NCI-H2081 (cell line): ENCODE measurements at places on chromosomes 1 and 21.

DNA sequence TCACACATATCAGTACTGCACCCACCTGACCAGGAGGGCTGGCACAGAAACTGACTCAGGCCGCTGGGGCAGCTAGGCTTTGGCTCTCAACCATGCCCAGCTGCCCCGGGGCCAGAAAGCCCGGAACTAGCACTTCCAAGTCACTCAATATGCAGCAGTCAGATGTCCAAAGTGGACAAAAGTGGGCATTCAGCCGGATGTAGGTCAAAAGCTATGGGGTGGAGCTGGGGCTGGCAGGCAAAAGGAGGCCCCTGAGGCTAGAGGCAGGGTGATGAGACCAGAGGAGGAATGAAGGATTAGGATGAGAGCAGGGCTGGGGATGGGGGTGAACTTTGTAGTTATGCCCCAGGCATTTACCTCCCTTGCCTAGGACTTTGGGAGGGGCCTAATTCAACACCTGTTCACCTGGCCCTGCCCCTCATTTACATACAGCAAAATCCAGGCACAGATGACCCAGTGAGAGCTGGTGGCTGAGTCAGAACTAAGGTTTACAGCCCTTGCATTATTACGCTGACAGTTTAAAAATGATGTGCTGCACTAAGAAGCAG is 30.7 kb upstream of the EDN2 start:
- DNase-seq, result no peak

GRCh38 chr21:28828021-28828420 is 164.7 kb downstream of the LTN1 start:
- no peak for DNase-seq

- DNase-seq, result peak; percentile 42
These were observed 21.9 kb upstream of the PADI6 start for GRCh38 chr1:17350083-17350482.

- DNase-seq, result no peak
These were observed 41.1 kb downstream of the TNFSF18 start for GRCh38 chr1:173009597-173009996.

DNA sequence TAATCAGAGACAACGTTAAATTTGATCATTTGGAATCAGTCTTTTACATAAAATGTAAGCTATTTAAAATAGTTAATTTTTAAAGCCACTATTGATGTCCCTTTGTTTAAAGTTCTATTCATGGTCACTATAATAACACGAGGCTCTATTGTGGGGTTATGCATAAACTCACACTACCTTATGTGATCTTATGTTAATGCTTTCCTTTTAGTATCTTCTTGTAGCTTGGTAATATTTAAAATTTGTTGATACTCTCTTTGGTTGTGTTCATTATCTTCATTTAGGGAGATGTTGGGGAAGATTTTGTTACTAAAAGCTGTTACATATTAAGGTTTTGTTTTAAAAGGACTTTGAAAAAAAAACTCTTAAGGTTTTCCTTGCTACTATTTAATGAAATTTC is 1.2 kb downstream of the B3GALT2 start:
- DNase-seq, result no peak

DNA sequence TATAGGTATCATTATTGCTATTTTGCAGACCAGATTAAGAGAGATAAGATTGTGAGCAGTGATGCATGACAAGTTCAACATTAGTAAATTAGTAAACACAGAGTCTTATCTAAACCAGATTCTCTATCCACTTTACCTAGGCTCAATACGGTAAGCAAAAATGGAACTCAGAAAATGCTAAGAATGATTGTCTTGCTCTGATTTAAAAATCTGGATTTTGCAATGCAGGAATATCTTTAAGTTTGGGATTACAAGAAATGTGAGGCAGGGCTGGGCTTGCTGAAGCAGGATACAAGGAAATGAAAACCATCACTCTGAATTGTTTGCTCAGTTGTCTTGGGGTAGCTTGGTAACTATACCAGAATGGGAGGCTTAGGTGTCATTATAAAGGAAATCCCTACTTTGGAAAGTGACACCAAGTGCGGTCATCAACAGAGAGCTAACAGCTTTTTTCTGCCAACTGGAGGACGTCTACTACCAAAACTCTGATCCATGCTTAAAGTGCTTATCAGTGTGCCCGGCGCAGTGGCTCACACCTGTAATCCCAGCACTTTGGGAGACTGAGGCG is 332.7 kb upstream of the RUNX1 start:
- no peak for DNase-seq

DNA sequence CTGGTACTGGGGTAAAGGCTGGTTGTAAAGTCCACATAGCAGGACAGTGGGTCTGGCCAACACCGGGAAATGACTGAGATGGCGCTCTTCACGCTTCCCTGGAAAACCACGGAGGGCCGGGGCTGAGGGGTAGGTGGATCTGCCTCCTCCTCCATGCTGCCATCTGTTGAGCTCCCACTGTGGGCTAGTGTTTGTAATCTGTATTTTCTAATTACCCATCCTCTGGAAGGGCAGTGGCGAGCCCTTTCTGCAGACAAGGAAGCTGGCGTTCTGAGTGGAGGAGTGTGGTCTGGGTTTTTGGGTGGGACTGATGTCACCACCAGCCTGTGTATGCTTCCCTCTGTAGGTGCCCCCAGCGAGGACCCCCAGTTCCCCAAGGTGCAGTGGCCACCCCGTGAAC is 34.1 kb upstream of the LHX4 start:
- DNase-seq, result no peak

DNA sequence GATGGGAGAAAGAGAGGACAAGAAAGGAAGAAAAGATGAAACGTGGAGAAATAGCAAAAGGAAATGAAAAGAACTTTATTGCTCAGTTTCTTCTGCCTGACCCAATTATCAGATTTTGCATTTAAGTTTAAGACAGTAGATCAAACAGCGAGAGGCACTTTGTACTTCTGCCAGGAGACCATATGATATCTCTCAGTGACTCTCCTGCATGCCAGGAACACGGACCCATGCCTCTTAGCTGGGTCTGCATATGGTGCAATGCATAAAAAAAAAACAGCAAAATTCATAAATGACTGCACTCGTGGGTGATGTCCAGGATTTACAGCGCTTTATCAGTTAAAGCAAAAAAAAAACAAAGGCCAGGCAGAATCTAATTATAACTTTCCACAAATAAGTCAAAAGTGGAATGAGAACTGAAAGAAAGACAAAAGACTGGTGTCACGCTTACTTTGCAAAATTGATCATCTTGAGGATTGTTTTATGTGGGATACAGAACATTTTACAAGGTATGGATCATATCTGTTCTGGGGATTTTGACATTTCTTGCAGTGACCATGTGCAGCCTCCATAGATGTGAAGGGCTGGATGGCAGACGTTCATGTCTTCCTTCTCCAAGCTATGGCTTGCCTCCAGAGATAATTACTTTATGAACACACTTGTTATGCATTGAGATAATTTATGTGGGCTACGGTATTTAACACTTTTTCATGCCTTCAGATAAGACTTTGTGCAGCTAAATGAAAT is 79.5 kb downstream of the RUNX1 start:
- no peak for DNase-seq

DNA sequence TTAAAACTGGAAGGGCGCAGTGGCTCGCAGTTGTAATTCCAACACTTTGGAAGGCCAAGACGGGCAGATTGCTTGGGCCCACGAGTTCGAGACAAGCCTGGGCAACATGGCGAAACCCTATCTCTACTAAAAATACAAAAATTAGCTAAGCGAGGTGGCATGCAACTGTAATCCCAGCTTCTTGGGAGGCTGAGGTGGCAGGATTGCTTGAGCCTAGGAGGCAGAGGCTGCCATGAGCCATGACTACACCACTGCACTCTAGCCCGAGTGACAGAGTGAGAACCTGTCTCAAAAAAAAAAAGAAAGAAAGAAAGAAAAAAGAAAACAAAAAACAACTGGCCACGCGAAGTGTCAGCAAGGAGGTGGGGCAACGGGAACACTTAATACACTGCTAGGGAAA is 6.3 kb downstream of the UBE2G2 start:
- no peak for DNase-seq

GRCh38 chr1:185938396-185938795 is 204.2 kb downstream of the HMCN1 start:
- no peak for DNase-seq

DNA sequence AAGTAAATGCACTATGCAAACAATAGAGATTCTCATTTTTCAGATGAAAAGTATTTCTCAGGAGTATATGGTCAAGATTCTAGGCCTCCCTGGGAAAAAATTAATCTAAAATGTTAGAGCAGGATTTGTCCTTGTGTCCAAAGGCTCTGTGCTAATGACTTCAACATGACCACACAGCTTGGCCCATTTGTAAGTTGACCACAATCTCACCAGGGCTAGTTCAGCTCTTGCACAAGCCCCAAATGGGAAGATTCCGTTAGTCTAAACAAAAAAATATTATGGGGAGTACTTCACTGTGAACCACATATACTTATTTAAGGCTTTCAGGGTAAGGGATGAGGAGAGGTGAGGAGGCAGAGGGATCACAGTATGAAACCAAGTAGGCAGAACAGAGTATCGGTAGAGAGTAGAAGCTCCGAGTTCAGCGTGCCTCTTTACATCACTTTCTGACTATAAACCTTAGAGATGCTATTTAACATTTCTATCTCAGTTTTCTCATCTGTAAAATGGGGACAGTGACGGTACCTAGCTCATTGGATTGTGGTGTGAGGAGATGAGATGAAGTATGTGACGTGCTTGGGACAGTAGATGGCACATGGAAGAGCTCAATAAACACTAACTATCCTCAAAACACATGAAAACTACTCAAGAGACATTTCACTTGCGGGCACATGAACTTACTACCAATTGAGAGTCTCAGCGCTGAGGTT is 37.8 kb upstream of the CTTNBP2NL start:
- DNase-seq, result no peak

GRCh38 chr1:6152181-6152580 is 27.9 kb downstream of the CHD5 start:
- DNase-seq, result no peak

DNA sequence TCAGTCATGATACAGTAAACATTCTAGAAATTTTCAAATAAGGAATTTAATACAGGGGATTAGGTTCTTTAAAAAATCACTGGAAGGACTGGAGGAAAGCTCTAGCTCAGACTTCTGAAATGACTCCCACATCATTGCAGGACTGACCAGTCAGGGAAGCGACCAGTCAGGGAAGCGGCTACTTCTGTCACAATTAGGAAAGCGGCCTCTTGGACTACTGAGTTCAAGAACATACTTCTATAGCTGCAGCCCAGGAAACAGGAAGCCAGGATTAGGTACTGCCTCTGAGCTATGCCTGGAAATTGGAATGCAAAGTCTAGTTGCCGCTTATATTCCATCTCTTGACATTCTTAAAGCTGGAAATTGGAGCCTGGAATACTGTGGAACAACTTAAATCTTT is 45.5 kb downstream of the USP25 start:
- no peak for DNase-seq

- no peak for DNase-seq
These were observed 2.2 kb downstream of the SLC30A2 start for GRCh38 chr1:26043765-26044164.

- DNase-seq, result no peak
These were observed 169.6 kb downstream of the ROR1 start for GRCh38 chr1:63943393-63943792.

GRCh38 chr1:222234351-222234750 is 313.6 kb downstream of the HHIPL2 start:
- no peak for DNase-seq

DNA sequence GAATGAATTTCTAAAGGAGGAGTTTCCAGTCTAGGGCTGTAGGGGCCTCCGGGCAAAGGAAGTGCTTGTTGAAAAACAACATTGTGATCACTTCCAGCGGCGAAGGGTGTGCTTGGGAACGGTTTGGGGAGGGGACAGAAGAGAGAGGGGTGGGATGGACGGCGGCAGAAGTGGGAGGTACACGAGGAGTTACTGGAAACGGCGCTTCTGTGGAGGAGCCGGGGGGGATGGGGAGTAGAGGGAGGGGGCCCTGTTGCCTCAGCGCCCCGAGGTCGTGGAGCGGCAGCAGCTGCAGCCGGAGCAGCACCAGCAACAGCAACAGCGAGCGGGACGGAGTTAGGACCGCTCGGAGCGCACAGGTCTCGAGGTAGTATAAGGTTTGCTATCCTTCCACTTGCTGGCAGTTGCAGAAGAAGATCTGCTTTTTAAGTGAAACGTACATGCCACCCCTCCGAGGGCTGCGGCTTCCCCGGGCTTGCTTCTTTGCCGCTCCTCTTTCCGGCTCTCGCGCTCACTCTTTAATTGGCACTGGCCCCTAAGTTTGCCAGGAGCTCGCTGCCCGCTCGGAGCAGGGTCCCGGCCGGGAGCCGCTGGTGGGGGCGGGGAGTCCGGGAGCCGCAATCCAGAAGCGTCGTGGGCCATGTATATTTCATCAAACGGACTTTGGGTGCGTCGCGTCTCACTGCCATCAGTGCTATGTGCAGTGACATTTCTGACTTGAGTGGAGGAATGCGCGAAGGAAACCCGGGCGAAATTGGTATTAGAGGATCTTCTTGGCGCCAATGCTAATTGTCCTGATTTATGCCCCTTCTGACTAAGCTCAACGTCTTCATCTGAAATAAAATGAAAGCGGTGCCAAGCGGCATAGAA is 771 bp upstream of the NTNG1 start:
- DNase-seq, result no peak

- DNase-seq, result no peak
These were observed 21.5 kb upstream of the LYST start for GRCh38 chr1:235888119-235888643.

GRCh38 chr1:21268281-21269239 is 21.7 kb downstream of the ECE1 start:
- DNase-seq, result peak; percentile 11

- DNase-seq, result no peak
These were observed 38.4 kb downstream of the HLX start for GRCh38 chr1:220917535-220918209.

DNA sequence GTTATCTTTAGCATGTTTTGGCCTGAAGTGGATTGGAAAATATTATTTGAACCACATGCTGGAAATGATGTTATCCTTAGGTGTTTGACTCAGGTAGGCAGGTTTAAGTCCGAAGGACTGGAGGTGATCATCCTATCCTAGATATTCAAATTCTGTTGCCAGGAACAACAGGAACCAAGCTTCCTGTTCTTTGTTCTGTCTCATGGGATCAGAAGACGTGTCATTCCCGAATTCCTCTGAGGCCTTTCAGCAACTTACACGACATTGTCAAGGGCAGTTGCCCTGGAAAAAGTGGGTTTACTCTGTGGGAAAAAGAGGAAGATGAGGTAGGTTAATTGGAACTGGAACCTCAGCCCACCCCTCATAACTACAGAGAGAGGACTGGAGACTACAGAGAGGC is 36.6 kb downstream of the SLAMF6 start:
- DNase-seq, result no peak

GRCh38 chr21:46356005-46356338 is 32.0 kb downstream of the PCNT start:
- DNase-seq, result no peak
